Epithelial cell of proximal tubule (primary cell): ENCODE measurements at places on chromosomes 2 and 18. TPM values are rescaled to one million over a fixed set of nuclear protein-coding genes. Genes with fewer than 3 reads are reported as not detected.

GRCh38 chr2:168239281-168239680 lies 8.1 kb downstream of the STK39 start:
- no peak for DNase-seq

The PDE11A gene
- 0.87 and 1.2 TPM in 2 replicates for total RNA-seq

GRCh38 chr2:232073699-232074098 lies 112.2 kb downstream of the DIS3L2 start:
- no peak for DNase-seq

The CYTIP gene
- total RNA-seq = 1.3 and 4.8 TPM in 2 replicates

GRCh38 chr2:199602271-199602895 lies 144.6 kb upstream of the SATB2 start:
- peak; percentile 4 for DNase-seq

- no peak for DNase-seq
Measured at GRCh38 chr18:63511285-63511684, 30.9 kb upstream of the SERPINB12 start.

GRCh38 chr2:231161877-231162329 lies 36.5 kb upstream of the ARMC9 start:
- peak; percentile 96 for DNase-seq

DNA sequence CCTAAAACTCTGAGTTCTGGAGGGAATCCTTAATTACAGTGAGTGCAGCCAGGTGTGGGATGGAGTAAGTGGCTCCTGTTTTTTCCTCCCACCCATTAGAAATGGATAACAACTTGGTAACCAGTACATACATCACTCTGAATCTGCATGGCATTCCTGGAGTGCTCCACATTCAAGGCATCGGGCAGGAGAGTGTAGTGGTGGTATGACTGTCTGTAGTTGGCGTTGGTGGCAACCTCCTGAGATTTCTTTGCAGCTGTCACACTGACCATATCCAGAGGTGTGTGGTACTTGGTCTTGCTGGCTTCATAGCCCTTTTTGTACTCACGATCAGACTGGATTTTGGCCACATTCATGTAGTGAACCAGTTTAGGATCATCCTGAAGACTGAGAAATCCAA lies 68.3 kb downstream of the NEB start:
- no peak for DNase-seq

DNA sequence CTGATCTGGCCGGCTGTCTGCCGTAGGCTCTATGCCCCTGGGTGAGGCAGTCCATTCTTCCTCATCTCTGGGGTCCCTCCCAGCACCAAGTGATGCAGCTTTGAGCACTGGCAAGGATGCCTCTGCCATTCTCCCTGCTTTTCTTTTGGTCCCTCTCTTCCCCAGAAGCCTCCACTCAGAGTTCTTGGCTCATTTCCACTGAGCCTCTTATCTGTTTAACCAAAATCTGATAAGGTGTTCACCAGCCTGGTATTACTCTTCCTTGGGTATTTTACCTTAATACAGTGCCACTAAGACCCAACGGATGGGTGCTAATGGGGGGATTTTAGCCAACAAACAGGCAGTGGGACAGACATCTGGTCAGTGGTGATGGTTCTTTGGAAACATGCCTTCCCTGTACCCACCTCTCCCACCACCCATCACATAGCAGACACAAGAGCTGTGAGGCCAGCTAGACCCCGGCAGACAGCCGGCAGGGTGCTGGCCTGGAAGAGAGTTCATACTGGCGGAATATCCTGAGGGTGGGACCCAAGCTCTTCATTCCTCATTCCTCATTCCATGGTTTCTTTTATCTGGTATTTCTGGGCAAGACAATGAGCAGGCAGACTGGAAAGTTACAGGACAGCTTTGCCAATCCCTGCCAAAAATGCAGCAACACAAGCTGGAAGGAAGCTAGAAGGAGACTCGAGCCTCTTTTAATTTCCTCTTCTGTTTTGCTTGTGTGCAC lies 34.6 kb downstream of the ZBTB7C start:
- DNase-seq = no peak

DNA sequence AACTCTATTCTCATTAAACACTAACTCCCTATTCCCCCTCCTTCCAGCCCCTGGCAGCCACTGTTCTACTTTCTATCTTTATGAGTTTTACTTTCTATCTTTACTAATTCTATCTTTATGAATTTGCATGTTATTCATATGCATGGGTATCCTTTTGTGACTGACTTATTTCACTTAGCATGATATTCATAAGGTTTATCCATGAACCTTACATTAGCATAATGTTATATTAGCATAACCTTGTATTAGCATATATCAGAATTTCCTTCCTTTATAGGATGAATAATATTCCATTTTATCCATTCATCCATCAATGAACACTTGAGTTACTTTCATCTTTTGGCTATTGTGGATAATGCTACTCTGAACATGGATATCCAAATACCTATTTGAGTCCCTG lies 41.8 kb downstream of the MSTN start:
- no peak for DNase-seq

- DNase-seq = no peak
Measured at GRCh38 chr2:108106731-108107130, 120.4 kb downstream of the SLC5A7 start.

DNA sequence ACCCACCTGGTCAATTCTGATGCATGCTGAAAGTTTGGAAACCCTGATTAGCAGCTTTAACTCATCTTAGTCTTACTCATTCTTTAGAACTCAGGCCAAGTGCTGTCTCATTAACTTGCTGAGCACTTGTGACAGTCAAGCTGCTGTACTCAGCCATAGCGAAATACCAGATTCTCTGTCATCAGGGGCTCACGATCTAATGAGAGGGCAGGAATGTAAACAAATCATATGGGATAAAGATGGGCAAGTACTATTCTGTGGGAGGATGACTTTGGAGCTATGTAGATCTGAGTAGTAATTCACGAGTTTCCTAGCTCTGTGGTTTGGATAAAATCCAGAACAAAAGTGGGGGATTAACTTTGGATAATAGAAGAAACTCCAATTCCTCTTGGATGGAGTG lies 376.6 kb downstream of the HRH4 start:
- no peak for DNase-seq

DNA sequence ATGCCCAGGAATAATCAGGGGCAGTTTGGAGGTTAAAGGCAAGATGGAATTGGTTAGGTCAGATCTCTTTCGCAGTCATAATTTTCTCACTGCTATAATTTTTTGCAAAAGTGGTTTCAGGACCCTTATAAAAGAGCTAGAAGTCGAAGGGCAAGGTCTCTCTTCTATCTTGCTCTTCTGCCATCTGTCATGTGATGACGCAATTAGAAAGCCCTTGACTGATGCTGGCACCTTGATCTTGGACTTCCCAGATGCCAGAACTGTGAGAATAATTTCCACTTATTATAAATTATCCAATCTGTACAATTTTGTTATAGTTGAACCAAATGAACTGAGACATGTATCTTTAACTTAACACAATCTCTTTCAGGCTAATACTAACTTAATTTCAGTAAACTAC lies 6.3 kb upstream of the RALBP1 start:
- no peak for DNase-seq

DNA sequence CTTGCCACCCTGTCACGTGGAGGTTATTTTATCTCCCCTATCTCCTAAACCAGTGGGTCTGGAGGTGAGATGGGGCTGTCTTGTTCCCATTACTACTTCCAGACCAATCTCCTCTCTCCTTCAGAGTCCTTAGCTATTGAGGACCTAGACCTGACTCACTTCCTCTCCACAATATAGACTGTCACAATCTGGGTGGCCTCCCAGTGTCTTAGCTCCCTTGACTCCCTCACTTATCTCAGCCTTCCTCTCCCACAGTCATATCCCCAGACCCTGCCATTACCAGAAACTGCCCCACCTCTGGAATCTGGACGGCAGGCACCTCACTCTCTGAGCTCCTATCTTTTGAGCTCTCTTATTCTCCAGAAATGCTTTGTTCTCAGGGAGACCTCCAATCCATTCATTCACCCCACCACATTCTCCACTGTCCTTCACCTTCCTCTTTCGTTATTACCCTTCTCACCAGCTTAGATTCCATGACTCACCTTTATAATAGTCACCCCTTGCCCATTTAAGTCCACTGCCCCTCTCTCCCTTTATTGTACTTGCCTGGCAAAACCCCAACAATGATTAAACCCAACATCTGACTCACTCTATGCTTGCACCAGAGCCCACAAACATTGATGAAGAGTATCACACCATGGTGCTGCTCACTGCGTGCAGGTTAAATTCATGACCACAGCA lies 23.3 kb upstream of the SIX3 start:
- peak; percentile 86 for DNase-seq

- no peak for DNase-seq
Measured at GRCh38 chr2:40199771-40200170, 252.1 kb downstream of the SLC8A1 start.

The UBR3 gene
- 10.7 and 12.8 TPM in 2 replicates for total RNA-seq

DNA sequence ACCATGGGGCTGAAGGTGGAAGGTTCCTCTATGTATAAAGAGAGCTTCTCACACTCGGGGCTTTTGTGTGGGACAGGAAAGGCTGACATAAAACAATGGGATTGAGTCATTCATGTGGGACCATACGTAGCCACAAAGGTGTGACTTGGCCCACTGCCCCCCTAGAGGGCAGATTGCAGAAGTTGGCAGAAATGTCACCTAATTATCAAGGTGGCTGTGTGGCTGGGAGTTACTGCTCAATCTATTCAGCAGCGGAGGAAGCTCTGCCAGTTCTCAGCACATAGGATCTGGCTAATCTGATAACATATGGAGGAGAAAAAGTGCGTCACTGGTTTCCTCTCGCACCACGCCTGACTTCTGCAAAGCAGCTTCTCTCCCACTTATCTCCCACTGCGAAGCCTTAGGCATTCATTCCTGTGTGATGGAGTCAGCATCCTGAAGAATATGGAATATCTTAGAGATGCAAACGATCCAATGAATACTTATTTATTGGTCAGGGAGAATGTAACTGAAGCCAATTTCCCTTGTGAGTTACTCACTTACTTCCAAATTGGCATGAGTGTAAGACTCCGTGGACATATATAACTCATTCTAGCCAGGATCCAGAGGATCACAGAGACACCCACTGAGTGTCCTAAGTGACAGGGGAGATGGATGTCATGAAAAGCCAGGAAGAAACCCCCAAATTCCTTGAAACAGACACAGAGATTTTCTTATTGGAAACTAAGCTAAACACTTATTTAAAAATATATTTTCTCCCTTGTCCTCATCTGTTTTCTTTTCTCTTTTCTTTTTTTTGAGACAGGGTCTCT lies 344.8 kb downstream of the TGIF1 start:
- no peak for DNase-seq

GRCh38 chr18:8474661-8475060 lies 134.6 kb upstream of the RAB12 start:
- DNase-seq = no peak

The GPR45 gene
- total RNA-seq = 0.22 TPM in 1 of 2 replicates, not detected in the other
